ENCODE measurements at places on chromosomes 16 and 17. TPM values are rescaled to one million over a fixed set of nuclear protein-coding genes. Genes with fewer than 3 reads are reported as not detected.

DNA sequence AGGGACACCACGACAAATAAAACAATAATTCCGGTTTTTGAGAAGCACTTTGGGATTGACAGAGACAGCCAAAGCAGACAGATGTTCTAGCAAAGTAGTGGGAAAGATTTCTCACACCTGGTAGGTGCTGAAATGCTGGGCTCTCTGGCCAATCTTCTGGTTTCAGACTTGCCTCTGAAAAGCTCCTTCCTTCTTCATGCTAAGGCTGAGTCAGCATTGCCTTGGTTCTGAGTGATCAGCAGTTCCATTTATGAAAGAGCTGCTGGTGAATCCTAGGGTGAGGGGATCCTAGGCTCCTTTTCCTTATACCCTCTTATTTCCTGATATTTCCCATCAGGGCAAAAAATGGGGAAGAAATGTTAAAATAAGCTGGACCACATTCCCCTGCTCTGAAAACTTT is 268.7 kb upstream of the SALL1 start:
- no peak for DNase-seq

Gene KRT23
- 577 TPM for total RNA-seq

Gene SMARCE1
- total RNA-seq, result 77.2 TPM

- no peak for DNase-seq
These were observed 2.6 kb upstream of the ANKFN1 start for GRCh38 chr17:56150649-56151048.

Gene TMEM220
- total RNA-seq, result 3.2 TPM
